ENCODE measurements at places on chromosomes 3 and 15. TPM values are rescaled to one million over a fixed set of nuclear protein-coding genes. Genes with fewer than 3 reads are reported as not detected.

IL5RA gene
- not detected for polyA plus RNA-seq

GASK1A gene
- polyA plus RNA-seq, result 4.4 TPM

PLSCR5 gene
- polyA plus RNA-seq, result not detected

ACVR2B gene
- 13.6 TPM for polyA plus RNA-seq

WWTR1 gene
- 71.8 TPM for polyA plus RNA-seq

P2RY14 gene
- 1.4 TPM for polyA plus RNA-seq

DPPA2 gene
- polyA plus RNA-seq, result not detected

GOLGA8O gene
- polyA plus RNA-seq, result 0.92 TPM

IL17RB gene
- polyA plus RNA-seq, result 3.9 TPM

B3GNT5 gene
- polyA plus RNA-seq, result 9.2 TPM

CAV3 gene
- polyA plus RNA-seq, result 339 TPM

UCN2 gene
- polyA plus RNA-seq, result 0.19 TPM

CX3CR1 gene
- 4.2 TPM for polyA plus RNA-seq

CSPG5 gene
- polyA plus RNA-seq, result 1.8 TPM

PRTG gene
- 3.2 TPM for polyA plus RNA-seq

GRCh38 chr3:59677747-59678702 is 628.2 kb upstream of the CFAP20DC start:
- DNase-seq, result no peak

DNA sequence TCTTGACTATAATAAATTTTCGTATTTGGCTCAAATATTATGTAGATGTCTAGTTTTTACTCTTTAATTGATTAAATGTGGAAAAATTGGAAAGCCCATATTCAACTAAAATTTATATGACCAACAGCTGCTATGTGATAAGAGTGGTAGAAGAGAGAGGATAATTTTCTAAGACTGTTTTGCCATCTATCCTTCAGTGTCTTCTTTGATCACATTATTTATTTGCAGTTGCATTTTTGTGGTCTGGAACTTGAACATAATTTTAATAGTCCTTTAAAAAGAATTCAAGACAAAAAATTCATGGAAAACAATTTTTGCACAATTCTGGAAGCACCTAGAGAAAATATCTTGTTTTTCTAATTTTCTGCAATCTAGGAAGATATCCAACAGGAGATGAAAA is 213.3 kb upstream of the THBS1 start:
- no peak for DNase-seq

DNA sequence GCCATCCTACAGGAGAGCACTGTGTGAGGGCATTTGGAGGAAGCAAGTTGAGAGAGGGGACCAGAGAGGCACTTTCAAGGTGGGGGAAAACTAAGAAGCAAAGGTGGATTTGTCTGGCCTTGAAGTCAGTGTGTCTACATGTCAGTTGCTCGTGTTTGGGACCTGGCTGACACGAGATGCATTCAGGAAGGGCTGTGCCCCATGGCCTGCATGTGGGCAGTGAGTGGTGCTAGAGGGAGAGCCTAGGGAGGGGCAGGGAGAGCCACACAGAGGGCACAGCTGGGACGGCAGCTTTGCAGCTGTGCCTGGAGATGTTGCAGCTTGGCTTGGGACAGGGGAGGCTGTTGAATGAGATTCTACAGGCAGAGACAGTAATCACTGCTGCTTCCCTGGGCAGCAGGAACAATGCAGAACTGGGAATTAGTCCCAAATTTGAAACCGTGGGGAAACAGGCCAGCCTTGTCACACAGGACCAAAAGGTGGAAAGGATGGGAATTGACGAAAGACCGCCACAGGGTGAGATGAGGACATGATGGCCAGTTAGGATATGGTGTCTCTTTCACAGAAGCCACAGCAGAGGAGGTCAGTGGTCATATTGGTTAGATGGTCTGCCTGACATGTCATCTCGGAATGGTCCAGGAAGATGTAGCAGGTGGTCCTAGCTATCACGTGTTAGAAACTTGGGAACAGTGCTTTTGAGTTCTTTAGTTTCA is 10.0 kb downstream of the SEC61A1 start:
- DNase-seq, result no peak

- no peak for DNase-seq
Measured at GRCh38 chr15:22918056-22918455, 62.1 kb downstream of the CYFIP1 start.

- DNase-seq, result no peak
Measured at GRCh38 chr3:71254281-71255057, 329.1 kb downstream of the FOXP1 start.

- DNase-seq, result no peak
Measured at GRCh38 chr3:10760199-10760598, 55.8 kb upstream of the SLC6A11 start.

- DNase-seq, result no peak
Measured at GRCh38 chr3:82496890-82497560, 735.6 kb upstream of the GBE1 start.

GRCh38 chr3:141129049-141129448 is 77.9 kb downstream of the SPSB4 start:
- DNase-seq, result no peak

DNA sequence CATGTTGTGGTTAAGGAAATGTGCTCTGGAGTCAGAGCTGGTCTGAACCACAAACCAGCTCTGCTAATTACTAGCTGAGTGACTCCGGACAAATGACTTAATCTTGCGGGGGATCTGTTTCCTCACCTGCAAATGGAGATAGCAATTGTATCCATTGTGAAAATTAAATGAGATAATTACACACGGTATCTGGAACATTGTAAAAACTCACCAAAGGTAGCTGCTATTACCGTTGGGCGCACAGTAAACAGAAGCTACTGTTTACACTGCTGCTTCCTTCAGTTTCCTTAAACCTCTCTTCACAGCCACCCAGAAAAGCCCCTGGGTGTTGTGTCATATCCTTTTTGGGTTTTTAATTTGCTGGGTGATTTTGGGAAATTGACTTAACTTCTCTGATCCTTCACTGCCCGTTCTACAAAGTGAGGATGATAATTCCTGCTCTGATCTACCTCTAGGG is 107.8 kb downstream of the MEGF11 start:
- no peak for DNase-seq

GRCh38 chr3:59866076-59866475 is 816.3 kb upstream of the CFAP20DC start:
- no peak for DNase-seq

GRCh38 chr3:138254216-138254615 is 67.1 kb downstream of the ARMC8 start:
- no peak for DNase-seq

GRCh38 chr3:72186400-72186855 is 401.5 kb upstream of the PROK2 start:
- DNase-seq, result no peak

- DNase-seq, result no peak
Measured at GRCh38 chr3:29004885-29005599, 275.8 kb upstream of the RBMS3 start.

DNA sequence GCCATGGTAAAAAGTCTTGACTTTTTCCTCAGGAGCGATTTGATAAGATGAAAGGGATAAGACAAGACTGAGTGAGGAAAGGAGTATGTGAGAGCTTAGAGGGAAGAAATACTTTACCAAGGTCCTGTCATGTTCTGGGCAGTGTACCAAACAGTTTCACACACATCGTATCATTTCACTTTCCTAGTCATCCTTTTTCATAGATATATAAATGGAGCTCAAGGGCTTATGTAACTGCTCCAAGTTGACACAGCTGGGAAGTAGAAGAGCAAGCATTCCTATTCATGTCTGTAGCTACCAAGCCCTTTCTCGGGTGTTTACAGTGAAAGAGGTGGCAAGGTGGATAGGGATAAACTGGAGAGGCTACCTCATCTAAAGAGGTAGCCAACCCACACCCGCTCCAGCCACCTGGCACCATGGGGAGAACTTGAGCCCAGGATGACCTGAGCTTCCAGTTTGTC is 57.4 kb downstream of the MRPS25 start:
- no peak for DNase-seq

- DNase-seq, result no peak
Measured at GRCh38 chr3:106302451-106303221, 433.8 kb upstream of the CBLB start.

DNA sequence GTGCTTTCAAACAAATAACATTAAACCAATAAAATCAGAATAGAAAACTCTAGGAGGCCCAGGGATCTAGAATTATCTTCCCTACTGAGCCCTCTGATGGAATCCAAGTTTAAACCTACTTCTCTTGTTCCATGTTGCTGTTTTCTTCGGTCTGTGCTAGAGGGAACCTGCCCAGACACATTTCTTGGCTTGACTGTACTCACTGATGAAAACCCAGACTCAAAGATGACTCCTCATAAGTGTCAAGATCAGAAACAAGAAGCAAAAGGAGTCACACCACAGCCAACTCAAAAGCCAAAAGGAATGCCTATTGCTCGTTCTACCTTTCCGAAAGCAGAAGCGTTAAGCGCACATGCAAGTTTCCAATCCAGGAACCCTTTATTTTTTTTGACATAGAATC is 31.6 kb downstream of the SCAP start:
- DNase-seq, result no peak

- no peak for DNase-seq
Measured at GRCh38 chr3:73490453-73491286, 134.1 kb downstream of the PDZRN3 start.

GRCh38 chr3:159916052-159916451 is 72.6 kb upstream of the IL12A start:
- DNase-seq, result no peak

- DNase-seq, result no peak
Measured at GRCh38 chr3:178393824-178394223, 142.4 kb upstream of the KCNMB2 start.

- DNase-seq, result no peak
Measured at GRCh38 chr3:183517607-183518006, 37.9 kb downstream of the KLHL6 start.

DNA sequence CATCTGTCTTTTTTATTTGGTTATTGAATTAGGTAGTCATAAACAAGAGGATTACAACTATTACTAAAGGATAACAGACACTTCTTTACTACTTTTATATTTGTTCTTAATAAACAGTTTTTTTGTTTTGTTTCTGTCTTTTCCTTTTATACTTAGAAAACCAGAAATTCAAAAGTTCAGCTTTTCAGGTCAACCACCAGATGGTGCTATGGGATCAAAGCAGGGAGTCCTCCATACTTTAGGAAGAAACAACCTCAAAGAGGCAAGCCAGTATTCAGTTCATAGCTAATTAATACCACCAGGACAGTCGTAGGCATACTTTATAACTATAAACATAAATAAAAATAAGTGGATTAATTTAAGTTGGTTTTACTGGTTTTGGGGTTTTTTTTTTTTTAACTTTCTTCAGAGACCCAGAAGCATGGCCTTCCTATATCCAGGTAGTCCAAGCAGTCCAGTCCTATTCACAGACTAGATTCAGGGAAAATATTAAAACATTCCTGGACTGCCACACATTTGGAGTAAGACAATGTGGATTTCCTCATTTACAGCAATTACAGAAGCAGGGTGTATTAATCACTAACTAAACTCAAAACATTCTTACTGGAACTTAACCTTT is 16.0 kb upstream of the EID1 start:
- peak; percentile 54 for DNase-seq

- DNase-seq, result no peak
Measured at GRCh38 chr15:63335543-63336240, 46.0 kb downstream of the CA12 start.

- no peak for DNase-seq
Measured at GRCh38 chr3:101720851-101721840, 3.3 kb upstream of the CEP97 start.

DNA sequence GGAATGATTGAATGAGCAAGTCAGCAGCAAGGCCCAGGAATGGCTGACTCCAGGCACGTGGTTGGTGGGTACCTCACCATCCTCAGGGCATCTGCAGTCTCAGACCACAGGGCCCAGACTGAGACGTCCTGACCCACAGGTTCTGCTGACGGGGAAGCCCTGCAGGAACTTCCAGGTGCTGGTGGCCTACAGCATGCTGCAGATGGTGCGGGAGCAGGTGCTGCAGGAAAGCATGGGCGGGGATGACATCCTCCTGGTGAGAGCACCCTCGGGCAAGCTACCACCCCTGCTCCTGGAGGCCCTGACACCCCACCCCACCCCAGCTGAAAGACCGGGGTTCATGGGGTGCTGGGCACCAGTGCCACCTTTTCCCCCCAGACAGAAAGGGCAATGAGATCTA is 14.1 kb downstream of the TBC1D21 start:
- DNase-seq, result no peak

GRCh38 chr3:188749010-188749617 is 422.7 kb upstream of the TPRG1 start:
- DNase-seq, result no peak

GRCh38 chr3:55647670-55648069 is 160.6 kb upstream of the WNT5A start:
- no peak for DNase-seq

GRCh38 chr15:67783303-67783702 is 42.0 kb upstream of the SKOR1 start:
- no peak for DNase-seq

DNA sequence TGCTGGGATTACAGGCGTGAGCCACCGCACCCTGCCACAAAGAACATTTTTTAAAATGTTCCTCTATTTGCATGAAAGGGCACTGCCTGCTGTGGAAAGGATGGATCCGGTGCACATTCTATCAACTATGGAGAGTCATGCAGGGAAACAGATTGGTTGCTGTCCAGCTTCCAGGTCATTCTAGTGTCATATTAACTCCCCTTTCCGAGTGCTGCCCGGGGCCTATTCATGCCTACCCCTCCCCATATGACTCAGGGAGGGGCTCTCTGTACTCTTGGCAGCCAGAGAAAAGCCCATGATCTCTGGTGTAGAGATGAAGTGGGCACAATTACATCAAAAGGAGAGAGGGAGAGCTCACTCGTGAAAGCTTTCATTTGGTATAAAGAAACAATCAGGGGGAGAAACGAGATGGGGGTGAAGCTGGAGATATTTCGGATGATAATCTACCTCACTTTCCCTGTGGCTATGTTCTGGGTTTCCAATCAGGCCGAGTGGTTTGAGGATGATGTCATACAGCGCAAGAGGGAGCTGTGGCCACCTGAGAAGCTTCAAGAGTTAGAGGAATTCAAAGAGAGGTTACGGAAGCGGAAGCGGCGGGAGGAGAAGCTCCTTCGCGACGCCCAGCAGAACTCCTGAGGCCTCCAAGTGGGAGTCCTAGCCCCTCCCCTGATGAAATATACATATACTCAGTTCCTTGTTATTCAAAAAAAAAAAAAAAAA is 16.1 kb upstream of the AHSG start:
- DNase-seq, result no peak

GRCh38 chr15:68205954-68206539 is 915 bp upstream of the CALML4 start:
- no peak for DNase-seq

GRCh38 chr3:160617636-160618035 is 52.3 kb upstream of the KPNA4 start:
- DNase-seq, result no peak

- DNase-seq, result no peak
Measured at GRCh38 chr3:178421069-178421468, 115.2 kb upstream of the KCNMB2 start.

- DNase-seq, result no peak
Measured at GRCh38 chr3:175311946-175312345, 452.8 kb downstream of the NAALADL2 start.

DNA sequence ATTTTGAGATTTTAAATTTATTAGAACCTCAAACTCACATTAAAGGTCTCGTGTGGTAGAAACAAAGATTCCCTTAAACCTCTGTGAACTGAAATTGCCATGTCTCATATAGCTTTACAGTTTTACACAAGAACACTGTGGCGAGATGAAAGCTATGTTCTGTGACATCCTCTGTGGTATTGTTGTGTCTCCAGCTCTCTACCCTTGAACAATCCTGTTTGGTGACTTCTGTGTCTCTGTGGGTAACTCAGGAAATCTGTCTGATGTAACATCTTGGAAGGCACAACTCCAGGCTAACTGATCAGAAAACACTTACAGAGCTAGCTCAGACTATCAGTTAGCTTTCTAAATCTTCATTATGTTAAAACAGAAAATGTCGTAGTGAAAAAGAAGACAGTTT is 318.8 kb upstream of the GBE1 start:
- no peak for DNase-seq
